K562 (cell line): ENCODE measurements at places on chromosomes 12 and 14.

DNA sequence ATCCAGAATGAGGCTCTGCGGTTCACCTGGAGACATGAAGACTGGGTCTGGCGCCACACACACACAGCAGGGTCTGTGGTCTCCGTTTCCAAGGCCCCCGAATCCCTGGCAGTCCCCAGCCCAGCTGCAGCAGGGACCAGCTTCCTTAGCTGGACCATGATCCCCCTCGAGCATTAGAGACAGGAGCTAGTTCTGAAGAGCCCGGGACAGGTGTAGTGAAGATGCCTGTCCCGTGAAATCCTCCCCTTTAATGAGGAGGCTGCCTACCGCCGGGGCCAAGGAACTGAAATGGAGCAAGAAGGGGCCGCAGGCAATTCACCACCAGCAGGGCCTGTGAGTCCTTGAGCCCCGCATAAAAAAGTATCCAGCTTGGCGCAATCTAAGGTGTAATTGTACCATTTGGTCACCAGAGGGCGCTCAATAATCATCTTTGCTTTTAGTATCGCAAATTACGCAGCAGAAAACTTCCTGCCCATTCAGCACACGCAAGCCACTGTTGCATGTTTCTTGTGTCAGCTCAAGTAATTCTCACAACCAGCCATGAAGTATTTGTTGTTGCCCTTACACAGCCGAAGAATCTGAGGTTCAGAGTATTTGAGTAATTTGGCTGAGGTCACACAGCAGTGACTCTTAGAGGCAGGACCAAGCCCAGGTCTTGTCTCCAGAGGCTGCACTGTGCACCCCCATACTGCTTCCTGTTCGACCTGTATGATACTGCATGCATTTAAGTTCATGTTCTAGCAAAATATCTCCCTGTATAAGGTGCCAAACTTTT is 54.3 kb upstream of the PPP2R5C start:
- peak overlapping the region; percentile 99 for H3K27ac ChIP-seq
- peaks cover 41% of the 10 kb centered on the region for H3K4me1 ChIP-seq
- no peaks in the 10 kb centered on the region for H3K36me3 ChIP-seq
- H3K27me3 ChIP-seq = no peaks in the 10 kb centered on the region

GRCh38 chr14:76589246-76589645 is 172.0 kb upstream of the VASH1 start:
- H3K4me1 ChIP-seq = no peaks in the 10 kb centered on the region
- no peak overlapping the region for H3K4me3 ChIP-seq
- peaks cover 2% of the 10 kb centered on the region; the same call in 1 of the 3 replicates for H3K27me3 ChIP-seq
- no peak overlapping the region for H3K27ac ChIP-seq

GRCh38 chr12:77064896-77065360 is 441 bp downstream of the E2F7 start:
- H3K27ac ChIP-seq = peak overlapping the region; percentile 78
- H3K4me1 ChIP-seq = peaks cover 5% of the 10 kb centered on the region; the same call in 2 of the 3 replicates
- H3K27me3 ChIP-seq = no peaks in the 10 kb centered on the region

GRCh38 chr12:42291680-42292079 is 34.2 kb downstream of the ZCRB1 start:
- no peaks in the 10 kb centered on the region for H3K36me3 ChIP-seq
- H3K4me3 ChIP-seq = no peak overlapping the region
- H3K27me3 ChIP-seq = peaks cover 13% of the 10 kb centered on the region; the same call in 2 of the 3 replicates
- H3K27ac ChIP-seq = no peak overlapping the region

DNA sequence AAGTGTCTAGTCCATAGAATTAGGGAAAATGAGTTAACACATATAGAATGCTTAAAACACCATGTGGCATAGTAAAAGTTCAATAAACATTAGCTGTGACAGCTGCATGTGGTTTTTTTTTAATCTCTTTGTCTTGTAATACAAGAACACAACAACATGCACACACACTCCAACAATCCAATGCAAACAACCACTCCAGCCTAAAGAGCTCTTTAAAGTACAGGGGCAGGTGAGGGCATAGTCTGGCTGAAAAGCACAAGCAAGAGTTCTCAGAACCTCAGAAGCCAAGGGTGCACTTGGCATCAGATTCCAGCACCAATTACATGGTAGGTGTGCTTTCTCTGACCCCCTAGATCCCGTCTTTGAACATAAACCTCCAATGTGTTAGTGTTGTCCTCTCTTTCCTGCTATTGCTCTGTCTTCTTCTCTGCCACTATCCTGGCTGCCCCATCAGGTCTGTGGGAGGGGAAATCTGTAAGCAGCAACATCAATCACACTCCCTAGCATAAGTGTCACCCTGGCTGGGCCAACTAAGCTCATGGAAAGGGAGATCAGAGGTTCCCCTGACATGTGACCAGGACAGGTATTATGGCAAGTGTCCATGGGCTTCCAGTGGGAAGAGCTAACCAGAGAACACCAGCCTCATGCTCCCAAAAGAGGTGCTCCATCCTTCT is 91.0 kb downstream of the SLC8A3 start:
- no peak for DNase-seq
- no peaks in the 10 kb centered on the region for H3K27me3 ChIP-seq
- no peak overlapping the region for H3K4me3 ChIP-seq
- H3K27ac ChIP-seq = no peak overlapping the region

DNA sequence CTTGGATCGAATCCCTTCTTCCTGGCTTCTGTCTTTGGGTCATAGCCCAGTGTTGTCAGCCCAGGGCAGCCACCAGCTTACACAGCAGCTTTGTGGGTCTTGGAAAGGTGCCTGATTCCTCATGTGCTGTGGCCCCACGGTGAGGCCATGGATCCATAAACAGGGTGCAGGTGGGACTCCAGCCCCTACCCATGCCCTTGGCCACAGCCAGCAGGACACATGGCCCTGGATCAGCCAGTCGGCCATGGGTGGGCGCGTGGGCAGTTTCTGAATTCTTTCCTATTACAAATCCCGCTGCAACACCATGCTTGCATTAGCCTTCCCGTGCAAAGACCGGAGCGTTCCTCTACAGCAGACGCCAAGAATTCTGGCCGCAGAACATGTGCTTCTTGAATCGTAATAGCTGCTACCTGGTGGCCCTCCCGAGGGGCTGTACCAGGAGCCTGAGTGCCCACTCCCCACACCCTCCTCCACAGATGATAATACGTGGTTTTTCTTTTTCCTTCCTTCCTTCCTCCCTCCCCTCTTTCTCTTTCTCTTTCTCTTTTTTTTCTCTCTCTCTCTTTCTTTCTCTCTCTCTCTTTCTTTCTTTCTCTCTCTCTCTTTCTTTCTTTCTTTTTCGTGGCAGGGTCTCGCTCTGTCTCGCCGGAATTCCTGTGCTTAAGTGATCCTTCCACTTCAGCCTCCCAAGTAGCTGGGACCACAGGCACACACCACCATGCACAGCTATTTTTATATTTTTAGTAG is 2.9 kb upstream of the MMP17 start:
- no peaks in the 10 kb centered on the region for H3K36me3 ChIP-seq
- no peak overlapping the region for H3K27ac ChIP-seq
- peaks cover 7% of the 10 kb centered on the region; the same call in 2 of the 3 replicates for H3K4me1 ChIP-seq
- H3K27me3 ChIP-seq = peaks cover 50% of the 10 kb centered on the region
- no peak overlapping the region for H3K4me3 ChIP-seq

GRCh38 chr12:29148911-29149690 is at the start of gene FAR2:
TSS of gene FAR2 (plus strand) at chr12:29149278. CDS start at chr12:29270450, 121,172 bp downstream.
- no peaks in the 10 kb centered on the region for H3K27me3 ChIP-seq
- peaks cover 2% of the 10 kb centered on the region; the same call in 1 of the 3 replicates for H3K4me1 ChIP-seq
- H3K27ac ChIP-seq = peak within 1 kb of the TSS; percentile 78
- no peaks in the 10 kb centered on the region for H3K36me3 ChIP-seq

GRCh38 chr14:37623426-37623951 is 28.1 kb downstream of the TTC6 start:
- no peak overlapping the region for H3K4me3 ChIP-seq
- H3K27ac ChIP-seq = no peak overlapping the region
- H3K27me3 ChIP-seq = peaks cover 10% of the 10 kb centered on the region

GRCh38 chr12:123075646-123076171 is 75.2 kb downstream of the PITPNM2 start:
- H3K4me3 ChIP-seq = no peak overlapping the region
- H3K27ac ChIP-seq = no peak overlapping the region
- peak; percentile 63 for DNase-seq
- no peaks in the 10 kb centered on the region; the same call in 2 of the 3 replicates for H3K36me3 ChIP-seq
- H3K27me3 ChIP-seq = no peaks in the 10 kb centered on the region
